ENCODE measurements at places on chromosomes 16 and 17.

DNA sequence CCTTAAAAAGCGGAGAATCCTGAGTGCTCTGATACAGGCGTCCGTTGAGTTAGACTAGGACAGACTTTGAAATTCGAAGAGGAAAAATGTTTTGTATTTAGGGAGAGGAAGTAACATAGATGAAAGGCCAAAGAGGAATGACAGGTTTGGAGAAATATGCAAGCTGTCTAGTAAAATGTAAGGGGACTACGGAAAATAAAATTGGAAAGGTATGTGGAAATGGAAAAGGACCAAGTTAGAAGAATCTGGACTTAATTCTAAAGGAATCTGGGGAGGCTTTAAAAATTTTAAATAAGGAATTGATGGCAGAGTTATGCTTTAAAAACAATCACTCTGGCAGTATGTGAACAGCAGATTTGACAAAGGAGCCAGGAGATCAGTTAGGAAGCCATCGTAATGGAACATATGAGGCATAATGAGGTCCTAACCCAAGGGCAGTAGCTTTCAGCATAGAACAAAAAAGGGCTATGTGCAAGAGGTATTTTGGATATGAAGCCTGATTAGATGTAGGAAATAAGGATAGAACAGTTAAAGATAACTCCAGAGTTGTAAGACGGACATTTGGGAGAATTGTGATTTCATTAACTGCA is 38.3 kb downstream of the CYB561 start:
- peaks cover 34% of the 10 kb centered on the region for H3K4me1 ChIP-seq
- no peak overlapping the region for H3K4me3 ChIP-seq
- peak overlapping the region; percentile 62 for H3K27ac ChIP-seq

GRCh38 chr17:14826358-14826757 is 438.8 kb downstream of the PMP22 start:
- H3K4me3 ChIP-seq: no peak overlapping the region
- no peaks in the 10 kb centered on the region for H3K36me3 ChIP-seq
- H3K27me3 ChIP-seq: no peaks in the 10 kb centered on the region
- H3K4me1 ChIP-seq: no peaks in the 10 kb centered on the region
- H3K27ac ChIP-seq: no peak overlapping the region
- no peak for DNase-seq

- H3K27ac ChIP-seq: no peak overlapping the region
Observed at GRCh38 chr17:41539071-41539492, 11.0 kb upstream of the KRT19 start.

- H3K27me3 ChIP-seq: no peaks in the 10 kb centered on the region
- DNase-seq: peak; percentile 43
- H3K27ac ChIP-seq: no peak overlapping the region
- peaks cover 46% of the 10 kb centered on the region for H3K36me3 ChIP-seq
Observed at GRCh38 chr17:50380369-50381259, 7.6 kb downstream of the EME1 start.

GRCh38 chr17:13415871-13416416 is 185.8 kb downstream of the HS3ST3A1 start:
- no peaks in the 10 kb centered on the region for H3K27me3 ChIP-seq
- H3K36me3 ChIP-seq: no peaks in the 10 kb centered on the region
- DNase-seq: peak; percentile 93
- H3K4me3 ChIP-seq: 0 out of 2 replicates have a peak overlapping the region, but pooled peaks have one; percentile 13

GRCh38 chr16:1950047-1950446 is 4.4 kb downstream of the RPL3L start:
- peak; percentile 28 for DNase-seq
- no peak overlapping the region for H3K4me3 ChIP-seq
- no peak overlapping the region for H3K27ac ChIP-seq
- no peaks in the 10 kb centered on the region for H3K4me1 ChIP-seq

DNA sequence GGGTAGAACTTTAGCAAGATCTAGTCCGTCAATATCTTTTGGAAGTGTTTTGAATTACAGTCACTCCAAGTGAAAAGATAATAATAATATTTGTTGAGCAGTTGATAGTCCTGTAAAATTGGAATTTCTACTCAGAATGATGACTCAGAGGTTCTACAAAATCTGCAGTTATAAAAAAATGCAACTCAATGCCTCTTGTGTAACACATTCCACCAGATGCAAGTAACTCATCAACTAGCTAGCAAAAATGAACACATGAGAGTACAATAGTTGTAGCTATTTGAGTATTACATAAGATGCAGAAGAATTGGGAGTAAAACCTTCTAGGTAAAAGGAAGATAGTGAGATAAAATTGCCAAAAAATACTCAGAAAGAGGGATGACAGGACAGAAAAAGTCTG is 177.2 kb downstream of the CDH8 start:
- peak; percentile 39 for DNase-seq
- no peaks in the 10 kb centered on the region for H3K36me3 ChIP-seq
- no peak overlapping the region for H3K4me3 ChIP-seq
- no peak overlapping the region for H3K27ac ChIP-seq
- no peaks in the 10 kb centered on the region for H3K4me1 ChIP-seq

DNA sequence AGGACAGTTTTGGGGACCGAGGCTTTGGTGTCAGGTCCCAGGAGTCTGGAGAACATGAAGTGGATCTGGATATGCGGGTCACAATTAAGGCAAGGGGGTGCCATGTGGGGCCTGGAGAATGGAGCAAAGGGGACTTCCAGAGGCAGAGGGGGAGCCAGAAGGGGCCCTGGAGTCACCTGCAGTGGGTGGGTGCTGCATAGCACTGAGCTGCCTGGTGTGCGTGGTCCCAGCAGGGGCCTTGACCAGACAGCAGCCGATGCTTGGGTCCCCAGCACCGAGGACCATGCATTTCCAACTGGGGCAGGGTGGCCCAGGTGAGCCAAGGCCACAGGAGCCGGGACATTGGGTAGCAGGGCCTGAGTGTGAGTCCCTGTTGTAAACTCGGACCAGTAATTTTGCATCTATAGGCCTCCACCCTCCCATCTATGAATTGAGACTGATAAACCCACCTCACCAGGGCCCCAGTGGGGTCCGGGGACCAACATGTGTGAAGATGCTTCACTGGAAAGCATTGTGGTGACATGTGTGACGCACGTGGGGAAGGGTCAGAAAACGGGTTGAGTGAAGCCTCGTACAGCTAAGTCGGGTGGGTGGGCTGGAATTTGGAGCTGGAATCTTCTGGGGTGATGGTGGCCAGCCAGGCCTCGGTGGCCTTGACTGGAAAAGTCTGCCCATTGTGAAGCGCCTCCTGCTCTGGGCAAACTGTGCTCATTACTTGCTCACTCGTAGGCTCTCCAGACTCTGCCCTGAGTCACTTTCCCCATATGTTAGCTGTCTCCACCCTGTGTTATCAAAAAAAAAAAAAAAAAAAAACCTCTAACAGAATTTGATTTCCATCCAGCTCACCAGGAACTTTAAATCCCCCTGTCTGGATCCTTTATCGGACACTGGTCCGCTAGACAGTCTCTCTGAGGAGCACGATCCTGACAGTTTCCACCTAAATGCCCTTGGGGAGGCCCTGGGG is 90.5 kb upstream of the ZNF469 start:
- H3K36me3 ChIP-seq: no peaks in the 10 kb centered on the region
- H3K4me3 ChIP-seq: no peak overlapping the region
- H3K27ac ChIP-seq: no peak overlapping the region
- H3K4me1 ChIP-seq: peaks cover 11% of the 10 kb centered on the region
- no peaks in the 10 kb centered on the region for H3K27me3 ChIP-seq

DNA sequence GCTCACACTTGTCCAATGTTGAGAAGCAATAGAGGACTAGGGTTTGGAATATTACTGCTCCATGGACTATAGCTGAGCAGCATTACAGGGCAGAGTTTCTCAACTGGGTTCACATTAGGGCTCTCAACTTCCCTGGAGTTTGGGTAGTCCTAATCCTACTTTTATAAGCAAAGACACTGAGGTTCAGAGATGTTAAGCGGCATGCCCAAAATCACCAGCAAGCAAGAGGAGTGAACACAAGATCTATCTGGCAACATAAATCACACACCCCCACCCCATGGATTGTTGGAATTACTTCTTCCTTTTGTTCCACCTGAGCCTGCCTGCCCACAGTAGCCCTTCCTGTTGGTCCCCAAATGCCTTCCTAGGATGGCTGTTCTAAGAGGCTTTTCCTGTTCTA is 5.2 kb downstream of the TSNAXIP1 start:
- no peak overlapping the region for H3K4me3 ChIP-seq
- no peak for DNase-seq
- no peaks in the 10 kb centered on the region for H3K36me3 ChIP-seq
- H3K4me1 ChIP-seq: no peaks in the 10 kb centered on the region
- no peak overlapping the region for H3K27ac ChIP-seq
- H3K27me3 ChIP-seq: no peaks in the 10 kb centered on the region
